Fibroblast of the conjunctiva (primary cell): ENCODE measurements at places on chromosomes 5 and 9.

DNA sequence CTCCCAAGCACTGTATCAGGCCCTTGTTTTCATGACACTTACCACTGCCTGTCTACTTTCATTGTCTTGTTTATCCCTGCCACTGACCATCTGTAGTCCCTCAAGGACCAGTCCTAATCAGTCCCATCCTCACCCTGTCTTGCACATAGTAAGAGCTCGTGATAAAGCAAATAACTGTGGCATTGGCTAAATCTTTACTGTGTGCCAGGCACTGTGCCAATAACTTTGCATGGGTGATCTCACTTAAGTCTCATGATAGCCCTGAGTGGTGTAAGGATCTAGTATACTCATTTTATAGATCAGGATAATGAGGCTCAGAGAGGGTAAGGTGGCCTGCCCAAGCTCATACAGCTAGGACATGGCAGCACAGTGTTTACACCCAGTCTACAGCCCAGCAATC lies 5.6 kb downstream of the CDX1 start:
- DNase-seq: no peak

- DNase-seq: no peak
These were observed 67.6 kb upstream of the RANBP3L start for GRCh38 chr5:36369219-36369690.

GRCh38 chr5:38124321-38124720 lies 134.0 kb upstream of the EGFLAM start:
- DNase-seq: no peak

GRCh38 chr9:6147846-6148245 lies 67.8 kb upstream of the IL33 start:
- DNase-seq: no peak

- DNase-seq: no peak
These were observed 60.6 kb upstream of the TMEM215 start for GRCh38 chr9:32722704-32723103.

GRCh38 chr9:118306801-118307200 lies 602.6 kb downstream of the TLR4 start:
- DNase-seq: no peak

- no peak for DNase-seq
These were observed 22.5 kb upstream of the RAD23B start for GRCh38 chr9:107260437-107261081.

- no peak for DNase-seq
These were observed 161.3 kb downstream of the CAVIN4 start for GRCh38 chr9:100739208-100739607.
